NCI-H446 (cell line): ENCODE measurements at places on chromosomes 13 and 19.

GRCh38 chr13:98798849-98799645, 46.6 kb upstream of the SLC15A1 start:
- no peak for DNase-seq

DNA sequence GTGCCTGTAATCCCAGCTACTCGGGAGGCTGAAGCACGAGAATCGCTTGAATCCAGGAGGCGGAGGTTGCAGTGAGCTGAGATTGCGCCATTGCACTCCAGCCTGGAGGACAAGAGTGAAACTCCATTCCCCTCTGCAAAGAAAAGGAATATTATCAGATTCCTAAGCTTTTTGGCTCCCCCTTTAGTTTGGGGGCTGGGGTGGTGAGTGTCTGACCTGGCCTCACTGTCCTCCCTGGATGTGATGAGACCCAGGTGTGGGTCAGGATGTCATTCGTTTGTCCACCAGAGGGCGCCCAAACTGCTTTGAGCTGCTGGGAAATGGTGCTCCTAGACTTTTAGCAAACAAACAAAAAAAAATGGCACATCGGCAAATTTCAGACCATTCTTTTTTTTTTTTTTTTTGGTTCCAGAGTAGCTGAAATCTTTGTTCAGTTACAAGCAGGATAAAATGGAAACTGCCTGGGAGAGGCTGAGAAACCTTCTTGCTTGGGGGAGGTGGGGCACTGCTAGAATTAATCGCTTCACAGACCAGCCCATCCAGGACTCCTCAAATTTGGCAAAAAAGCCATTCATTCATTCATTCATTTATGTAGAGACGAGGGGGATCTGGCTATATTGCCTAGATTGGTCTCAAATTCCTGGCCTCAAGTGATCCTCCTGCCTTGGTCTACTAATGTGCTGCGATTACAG, 29.4 kb downstream of the SPC24 start:
- DNase-seq = peak; percentile 73

DNA sequence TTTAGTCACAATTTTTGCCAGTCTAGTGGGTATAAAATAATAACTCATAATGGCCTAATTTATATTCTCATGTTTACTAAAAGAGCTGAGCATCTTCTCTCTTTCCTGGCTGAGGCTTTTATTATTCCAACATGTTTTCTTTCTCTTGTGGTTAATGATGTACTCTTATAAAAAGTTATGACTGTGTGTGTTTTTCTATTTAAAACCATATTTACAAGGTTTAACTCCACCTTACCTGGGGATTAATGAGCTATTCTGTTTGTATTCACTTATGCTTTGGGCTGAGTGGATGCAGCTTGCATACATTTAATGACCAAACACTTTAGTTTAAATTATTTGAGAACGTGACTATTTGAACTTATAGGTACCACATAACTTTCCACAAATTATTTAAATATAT, 1365.7 kb upstream of the SLC10A2 start:
- no peak for DNase-seq

DNA sequence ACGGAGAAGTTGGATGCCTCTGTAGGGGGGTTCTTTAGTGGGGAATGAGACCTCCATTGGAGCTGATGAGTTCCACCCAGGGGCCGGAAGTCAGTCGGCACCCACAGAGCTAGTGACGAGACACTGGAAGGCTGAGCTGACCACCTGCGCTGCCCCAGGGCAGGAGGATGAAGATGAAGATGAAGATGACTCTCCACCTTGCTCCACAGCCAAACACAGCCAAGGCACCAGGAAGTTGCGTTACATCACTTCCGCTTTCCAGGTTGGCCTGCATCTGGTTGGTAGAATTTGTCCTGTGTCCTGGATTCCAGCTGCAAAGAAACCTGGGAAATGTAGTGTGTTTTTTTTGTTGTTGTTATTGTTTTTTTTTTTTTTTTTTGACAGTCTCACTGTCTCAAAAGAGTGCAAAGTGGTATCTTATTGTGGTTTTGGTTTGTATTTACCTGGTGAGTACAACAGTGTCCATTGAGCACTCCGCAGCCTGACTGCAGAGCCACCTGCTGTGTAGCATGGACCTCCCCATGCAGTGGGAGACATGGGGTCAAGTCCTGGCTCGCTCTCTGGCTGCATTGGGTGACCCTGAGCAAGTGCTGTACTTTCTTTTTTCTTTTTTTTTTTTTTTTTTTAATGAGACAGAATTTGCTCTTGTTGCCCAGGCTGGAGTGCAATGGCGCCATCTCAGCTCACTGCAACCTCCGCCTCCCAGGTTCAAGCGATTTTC, 1.9 kb downstream of the TBC1D17 start:
- DNase-seq = no peak

DNA sequence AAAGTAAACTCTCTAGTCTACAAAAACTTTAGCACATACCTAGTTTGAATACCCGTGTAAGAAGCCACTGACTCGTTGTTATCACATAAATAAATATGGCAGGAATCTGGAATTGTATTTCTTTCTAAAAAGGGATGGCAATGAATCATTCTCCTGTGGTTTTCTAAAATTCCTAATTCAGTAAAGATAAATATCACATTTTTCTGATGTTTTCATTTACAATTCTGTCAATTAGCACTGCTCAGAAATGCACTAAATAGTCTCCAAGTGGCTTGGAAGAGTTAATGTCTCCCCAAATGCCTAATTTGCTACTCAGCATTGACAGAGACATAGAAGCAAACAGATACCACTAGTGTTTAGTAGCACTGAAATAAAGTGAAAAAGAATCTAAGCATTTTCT, 547.7 kb upstream of the SLITRK1 start:
- no peak for DNase-seq

DNA sequence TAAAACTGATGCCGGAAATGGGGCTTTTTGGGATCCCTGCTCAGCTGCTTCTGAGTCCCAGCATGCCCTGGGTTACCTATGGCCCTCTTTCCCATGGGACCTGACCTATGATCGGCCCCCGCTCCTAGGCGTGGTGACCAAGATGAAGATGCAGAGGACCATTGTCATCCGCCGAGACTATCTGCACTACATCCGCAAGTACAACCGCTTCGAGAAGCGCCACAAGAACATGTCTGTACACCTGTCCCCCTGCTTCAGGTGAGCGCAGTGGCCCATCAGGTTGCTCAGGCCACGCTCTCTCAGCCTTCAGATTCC, 1.5 kb downstream of the RPS11 start:
- DNase-seq = no peak

- DNase-seq = no peak
These were observed at the start of gene ZIC5 for GRCh38 chr13:99971576-99972189. TSS of gene ZIC5 (minus strand) at chr13:99971767. CDS start at chr13:99971603, 164 bp downstream.

DNA sequence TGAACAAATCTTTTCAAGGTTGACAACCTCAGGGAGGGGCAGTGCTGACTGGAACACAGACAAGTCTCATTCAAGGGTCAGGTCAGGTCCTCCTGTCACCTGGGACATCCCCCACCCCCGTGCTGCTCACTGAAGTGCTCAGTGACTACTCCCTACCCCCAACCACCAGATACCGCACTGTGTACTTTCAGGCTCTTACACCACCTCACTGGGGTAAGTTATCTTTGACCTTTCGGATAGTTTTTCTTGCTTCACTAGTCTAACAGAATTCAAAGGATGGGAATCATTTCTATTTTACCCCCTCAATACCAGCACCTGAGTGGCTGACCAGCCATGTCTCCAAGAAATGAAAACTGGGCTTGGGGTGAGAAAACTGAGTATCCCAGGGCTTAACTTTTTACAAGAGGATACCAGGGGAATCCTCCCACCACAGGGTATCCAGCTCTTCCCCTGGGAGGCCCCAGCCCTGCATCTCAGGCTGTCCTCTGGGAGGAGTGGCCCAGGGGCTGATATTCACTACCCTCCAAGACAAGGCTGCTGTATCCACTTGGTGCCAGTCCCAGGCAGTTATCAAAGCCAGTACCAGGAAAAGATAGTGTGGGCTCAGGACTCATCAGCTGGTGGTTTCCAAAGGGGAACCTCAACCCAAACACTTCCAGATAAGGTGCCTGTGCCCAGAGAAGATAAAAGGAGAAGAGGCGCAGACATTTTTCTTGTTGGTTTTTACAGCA, 2.1 kb downstream of the ZNF563 start:
- DNase-seq = no peak

DNA sequence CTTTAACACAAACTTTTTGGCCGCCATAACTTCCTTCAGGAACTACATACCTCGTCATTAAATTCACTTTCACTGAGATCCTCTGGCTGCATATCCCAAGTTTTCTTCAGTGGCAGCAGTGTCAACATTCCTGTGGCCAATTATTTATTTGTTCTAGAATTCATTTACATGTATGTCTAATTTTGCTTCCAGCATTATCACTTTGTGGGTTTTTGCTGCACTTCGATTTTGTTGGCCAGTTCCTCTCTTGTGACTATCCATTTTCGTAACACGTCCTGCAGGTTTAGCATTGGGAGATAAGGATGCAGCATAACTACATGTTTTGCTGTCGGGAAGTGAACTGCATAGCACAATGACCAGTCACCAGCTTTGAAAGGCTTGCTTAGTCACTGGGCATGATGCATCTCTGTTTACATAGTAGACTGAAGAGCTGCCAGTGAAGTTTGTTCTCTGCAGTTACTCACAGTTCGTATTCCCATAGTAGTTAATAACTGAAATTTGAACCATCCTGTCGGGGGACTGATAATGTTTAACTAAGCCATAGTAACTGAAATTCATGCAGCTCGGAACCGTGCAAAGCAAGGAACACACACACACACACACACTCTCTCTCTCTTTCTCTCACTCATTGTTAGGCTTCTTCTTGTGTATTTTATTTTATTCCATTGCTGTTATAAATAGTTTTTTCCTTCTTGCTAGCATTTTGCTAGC, 28.3 kb downstream of the ZNF507 start:
- DNase-seq = peak; percentile 42

GRCh38 chr13:47121092-47121763, 224.4 kb upstream of the HTR2A start:
- DNase-seq = no peak

- DNase-seq = no peak
These were observed 74.1 kb downstream of the DCLK1 start for GRCh38 chr13:36057041-36057440.

GRCh38 chr19:29544656-29545360, 19.0 kb downstream of the VSTM2B start:
- no peak for DNase-seq

DNA sequence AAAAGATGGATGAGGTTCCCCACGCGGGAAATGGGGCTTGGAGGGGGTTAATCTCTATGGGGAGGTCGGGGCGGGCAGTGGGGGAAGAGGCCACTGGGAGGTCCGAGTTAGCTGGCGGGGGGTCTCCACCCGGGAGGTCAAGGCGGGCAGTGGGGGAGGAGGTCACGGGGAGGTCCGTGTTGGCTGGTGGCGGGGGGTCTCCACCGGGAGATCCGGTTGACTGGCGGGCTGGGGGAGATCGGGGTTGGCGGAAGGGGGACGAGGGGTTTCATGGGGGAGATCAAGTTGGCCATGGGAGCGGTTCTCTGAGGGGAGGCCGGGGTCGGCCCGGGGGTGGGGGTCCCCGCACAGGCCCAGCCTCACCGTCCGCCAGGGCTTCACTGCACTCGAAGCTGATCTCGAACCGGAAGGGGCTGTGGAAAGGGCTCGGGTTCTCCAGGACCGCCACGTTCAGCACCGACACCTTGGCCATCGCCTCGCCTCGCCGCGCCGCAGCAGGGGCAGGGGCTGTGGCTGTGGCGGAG, 342 bp downstream of the ASF1B start:
- no peak for DNase-seq

DNA sequence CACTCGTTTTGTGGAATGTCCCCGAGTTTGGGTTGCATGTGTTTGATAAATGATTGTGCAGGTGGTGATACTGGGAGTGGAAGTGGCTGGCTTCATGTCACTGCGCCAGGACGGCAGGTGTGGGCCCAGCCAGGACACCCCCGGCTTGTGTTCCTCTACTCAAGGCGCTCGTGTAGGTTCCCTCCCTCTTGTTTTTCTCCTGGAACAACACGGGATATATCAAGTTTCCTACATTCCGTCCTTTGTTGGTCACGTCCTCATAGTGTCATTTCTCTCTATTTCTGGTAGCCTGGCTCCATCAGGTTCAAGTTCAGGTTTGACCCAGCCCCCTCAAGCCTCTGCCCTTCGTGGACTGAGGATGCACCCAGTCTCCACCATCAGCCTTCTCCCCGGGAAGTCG, 16.3 kb downstream of the IL17D start:
- no peak for DNase-seq

GRCh38 chr13:108352599-108352998, 83.1 kb downstream of the TNFSF13B start:
- no peak for DNase-seq

GRCh38 chr13:32938907-32939306, 77.3 kb upstream of the KL start:
- DNase-seq = no peak

- DNase-seq = no peak
These were observed 112.6 kb upstream of the DACH1 start for GRCh38 chr13:71979616-71980015.

DNA sequence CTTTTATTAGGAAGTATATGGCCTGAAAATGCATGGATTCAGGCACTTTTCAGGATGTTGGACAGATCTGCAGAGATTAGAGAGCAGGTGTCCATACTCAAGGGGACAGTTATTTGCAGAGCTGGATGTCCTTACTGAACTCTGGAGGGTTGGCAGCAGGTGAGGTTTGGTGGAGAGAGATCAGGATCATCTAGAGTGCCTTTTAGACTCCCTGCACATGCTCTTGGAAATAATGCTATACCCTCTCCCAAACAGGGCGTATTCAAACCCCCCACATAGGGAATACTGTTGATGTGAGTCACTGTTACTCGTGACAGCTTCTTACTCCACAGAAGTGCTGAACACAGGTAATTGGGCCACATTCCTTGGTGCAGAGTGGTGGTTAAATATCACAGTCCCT, 725.7 kb upstream of the SGCG start:
- DNase-seq = no peak

GRCh38 chr13:75357576-75358289, 124.2 kb downstream of the TBC1D4 start:
- peak; percentile 27 for DNase-seq

DNA sequence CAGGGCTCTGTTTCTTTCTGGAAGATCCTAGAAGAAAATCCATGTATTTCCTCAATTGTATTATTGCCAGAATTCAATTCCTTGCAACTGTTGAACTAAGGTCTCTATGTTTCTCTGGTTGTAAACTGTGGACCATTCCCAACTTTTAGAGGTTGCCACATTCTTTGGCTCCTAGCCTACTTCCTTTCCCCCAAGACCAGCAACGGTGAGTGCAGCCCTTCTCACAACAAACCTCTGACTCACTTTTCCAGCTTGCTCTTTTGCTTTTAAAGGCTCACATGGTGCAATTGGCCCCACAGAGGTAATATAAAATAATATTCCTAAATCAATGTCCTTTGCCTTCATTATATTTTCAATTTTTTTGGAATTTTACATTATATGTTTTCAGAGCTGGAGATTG, 371.3 kb downstream of the SLITRK5 start:
- DNase-seq = no peak

DNA sequence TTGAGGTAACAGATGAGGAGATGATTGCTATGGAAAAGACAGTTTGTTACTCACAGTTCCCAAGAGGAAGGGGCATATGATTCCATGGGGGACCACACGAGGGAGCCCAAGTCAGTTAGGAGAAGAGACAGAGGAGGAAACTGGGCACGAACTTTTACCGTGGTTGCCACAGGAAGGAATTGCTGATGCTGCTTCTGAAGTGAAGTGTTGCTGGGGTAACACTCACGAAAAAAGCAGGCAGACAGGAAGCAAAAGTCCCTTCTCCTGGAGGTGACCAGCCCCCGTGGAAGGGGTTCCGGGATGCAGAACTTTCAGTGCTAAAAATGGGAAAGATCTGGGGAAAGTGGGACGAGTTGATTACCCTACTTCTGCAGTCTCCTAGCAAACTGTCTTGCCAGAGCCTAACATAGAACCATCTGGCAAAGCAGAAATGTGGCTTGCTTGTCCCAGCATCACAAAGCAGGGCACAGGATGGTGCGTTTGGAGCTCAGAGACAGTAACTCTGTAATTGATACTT, 35.4 kb upstream of the MAP3K10 start:
- DNase-seq = peak; percentile 9

- no peak for DNase-seq
These were observed 605.1 kb upstream of the MIR17HG start for GRCh38 chr13:90742381-90742780.
